T-helper 22 cell (primary cell): ENCODE measurements at places on chromosomes 4 and X.

DNA sequence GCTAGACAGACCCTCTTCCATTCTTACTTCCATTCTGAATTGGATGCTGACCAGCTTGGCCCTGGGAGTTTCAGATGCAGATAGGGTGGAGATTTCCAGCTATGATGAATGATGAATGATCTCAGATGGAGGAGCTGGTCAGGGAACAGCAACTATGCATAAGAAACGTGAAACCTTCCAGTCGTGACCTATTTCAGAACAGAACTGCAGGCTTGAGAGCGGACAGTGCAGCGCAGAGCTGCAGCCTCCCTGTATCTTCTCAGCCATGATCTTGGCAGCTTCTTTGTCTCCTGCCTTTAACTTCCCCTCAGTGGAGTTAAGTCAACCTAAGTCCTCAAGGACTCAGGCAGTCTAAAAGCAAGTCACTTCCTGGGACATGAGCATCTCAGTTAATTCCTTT is 43.3 kb upstream of the HAND2 start:
- no peak for DNase-seq

GRCh38 chrX:38768079-38768478 is 33.2 kb upstream of the MID1IP1 start:
- no peak for DNase-seq

DNA sequence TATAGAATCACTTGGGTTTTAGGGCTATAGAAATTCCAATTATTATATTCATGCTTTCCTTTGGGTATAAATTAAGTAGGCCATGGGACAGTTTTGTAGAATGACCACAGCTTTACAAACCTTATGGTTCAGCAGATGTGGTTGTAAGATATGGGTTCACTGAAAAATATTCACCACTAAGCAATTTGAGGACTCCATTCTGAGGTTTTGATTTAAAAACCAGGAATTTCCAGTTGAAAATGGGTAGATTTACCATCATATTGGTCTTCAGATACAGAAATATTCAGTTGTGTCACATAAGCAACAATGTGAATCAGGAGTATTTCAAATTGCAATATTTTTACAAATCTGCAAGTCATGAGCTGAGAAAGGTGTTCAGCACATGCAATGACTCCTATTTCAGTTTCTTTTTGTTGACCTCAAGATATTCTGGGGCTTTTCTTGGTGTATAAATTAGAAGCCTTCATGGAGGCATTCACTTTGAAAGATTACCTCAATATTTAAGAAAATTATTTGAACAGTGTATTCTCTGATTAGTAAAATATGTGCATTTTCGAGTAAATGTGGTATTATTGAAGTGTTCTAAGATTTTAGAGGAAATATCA is 218.4 kb upstream of the HCCS start:
- DNase-seq, result no peak

DNA sequence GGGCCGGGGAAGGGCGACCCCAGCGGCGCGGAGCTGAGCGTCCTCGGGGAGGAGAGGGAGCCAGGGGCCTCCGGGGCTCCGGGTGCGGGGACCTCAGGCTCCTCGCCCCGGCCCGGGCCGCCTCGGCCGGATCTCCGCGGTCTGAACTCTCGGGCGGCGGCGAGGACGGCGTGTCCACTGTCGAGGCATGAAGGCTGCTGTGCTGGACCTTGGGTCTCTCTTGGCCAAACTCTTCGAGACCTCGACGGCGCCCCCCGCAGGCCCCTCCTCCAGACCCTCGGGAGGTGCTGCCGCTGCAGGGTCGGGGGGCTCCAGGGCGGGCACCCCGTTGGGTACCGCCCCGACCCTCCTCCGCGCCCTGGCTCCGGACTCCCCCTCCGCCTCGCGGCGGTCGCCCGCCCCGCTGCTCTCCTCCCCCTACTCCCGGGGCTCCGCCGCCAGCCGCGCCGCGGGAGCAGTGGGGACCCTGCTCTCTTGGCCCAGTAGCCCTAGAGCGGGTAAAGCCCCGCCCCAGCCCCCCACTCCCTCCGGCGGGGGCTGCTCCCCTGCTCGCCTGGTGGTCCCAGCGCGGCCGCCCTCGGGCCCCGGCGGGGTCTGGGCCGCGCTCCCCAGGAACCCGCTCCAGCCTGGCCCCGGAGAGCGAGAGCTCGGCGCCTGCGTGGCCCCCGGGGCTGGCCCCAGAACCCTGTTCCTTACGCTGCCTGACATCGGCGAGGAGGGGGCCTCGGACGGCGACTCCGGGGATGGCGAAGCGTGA is 564 bp downstream of the FAM149A start:
- DNase-seq, result no peak

- DNase-seq, result no peak
Measured at GRCh38 chr4:7529368-7530080, 94.8 kb upstream of the PSAPL1 start.

DNA sequence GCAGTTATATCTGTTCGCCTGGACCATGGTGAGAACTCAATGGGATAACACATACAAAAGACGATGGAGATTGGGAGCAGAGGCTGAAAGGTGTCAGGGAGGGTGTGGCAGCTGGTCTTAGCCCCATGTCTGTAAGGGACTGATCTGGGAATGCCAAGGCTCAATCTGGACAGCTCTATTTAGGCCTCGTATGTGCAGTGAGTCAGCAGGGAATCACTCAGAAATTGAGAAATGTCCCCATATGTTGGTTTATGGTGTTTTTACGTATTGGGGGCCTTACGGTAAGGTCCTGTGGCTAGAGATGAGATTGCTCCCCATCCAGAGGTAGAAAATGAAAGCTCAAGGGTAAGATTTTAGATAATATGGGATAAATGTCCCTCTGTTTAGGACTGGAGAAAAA is 71.4 kb upstream of the TTC29 start:
- DNase-seq, result no peak

DNA sequence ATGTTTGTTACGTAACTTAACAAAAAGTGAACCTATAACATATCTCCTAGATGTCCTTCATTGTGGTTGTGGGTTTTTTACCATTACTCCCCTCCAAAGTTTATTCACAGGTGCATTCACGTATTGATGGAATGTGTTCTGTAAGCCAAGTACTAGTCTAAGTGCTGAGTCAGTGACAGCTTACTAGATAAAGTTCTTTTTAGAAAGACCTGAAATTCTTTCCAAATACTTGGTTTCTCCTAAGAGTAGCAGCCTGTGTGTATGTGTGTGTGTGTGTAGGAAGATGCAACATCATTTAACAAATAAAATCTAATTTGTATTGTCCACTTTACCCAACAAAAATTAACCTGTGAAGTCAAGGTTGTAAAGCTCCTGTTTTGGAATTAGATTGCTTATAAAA is 22.1 kb downstream of the NAP1L5 start:
- no peak for DNase-seq

DNA sequence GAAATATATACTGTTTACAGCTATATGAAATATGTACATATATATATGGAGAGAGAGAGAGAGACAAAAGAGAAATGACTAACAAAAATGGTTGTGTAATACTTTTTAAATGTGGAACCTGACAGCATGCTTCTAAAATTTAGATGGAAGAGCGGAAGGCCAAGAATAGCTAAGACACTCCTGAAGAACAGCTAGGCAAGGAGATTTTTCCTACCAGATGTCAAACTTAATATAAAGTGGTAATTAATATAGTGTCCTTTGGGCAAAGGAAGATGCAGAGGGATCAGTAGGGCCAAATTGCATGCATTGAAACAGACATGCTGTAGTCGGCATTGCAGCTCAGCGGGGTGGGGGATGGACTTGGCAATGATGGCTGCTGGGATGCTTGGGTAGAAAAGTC is 45.2 kb downstream of the ADD1 start:
- DNase-seq, result no peak

DNA sequence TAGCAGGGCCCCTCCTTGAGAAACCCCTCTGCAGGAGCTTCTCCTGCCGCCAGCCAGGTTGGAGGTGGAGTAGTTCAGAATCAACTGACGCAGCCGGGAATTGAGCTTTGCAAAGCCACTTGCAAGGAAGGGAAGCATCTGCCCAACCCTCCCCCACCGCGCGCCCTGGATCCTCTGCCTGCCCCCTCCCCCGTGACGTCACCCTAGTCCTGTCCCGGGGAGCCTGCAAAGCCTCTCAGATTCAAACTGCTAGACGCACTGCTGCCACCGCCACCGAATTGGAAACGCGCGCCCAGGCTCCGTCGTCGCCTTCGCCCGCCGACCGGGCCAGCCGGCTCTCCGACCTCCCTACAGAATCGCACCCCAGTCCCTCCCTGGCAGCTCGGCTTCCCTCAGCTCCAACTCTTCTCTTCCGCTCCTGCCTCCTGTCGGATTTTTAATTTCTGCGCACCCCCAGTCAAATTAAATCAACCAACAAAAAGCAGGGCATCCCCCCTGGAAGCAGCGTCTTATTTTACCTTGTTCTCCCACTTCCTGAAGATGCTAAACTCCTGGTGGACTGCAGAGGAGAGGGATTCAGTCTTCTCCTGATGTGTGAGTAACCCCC is 3.8 kb downstream of the SLITRK2 start:
- no peak for DNase-seq

DNA sequence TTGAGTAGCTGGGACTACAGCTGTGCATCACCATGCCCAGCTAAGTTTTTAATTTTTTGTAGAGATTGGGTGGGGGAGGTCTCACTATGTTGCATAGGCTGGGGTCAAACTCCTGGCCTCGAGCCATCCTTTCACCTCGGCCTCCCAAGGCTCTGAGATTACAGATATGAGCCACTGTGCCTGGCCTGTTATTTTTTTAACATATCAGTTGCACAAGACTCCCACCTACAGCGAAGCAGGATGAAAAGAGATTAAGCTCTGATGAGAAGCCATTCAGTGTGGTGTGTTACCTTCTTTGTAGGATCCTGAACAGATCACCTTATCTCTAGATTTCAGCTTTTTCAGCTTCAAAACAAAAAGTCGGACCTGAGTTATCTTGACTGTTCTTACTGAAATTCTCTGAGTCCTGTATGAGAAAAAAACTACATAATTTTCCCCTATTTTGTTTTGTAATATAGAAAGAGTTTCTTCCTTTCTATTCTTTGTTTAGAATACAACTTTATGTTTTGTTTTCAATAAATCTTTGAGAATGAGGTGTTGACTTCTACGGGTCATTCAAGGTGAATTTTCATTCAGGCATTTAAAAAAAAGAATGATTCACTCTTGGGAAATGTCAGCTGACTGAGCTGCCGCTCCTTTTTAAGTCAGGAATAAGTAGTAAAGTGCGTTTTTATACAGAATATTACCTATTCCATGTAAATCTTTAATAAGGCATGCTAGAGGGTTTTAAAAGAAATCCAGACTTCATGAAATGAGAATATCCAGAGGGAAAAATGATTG is 134.6 kb downstream of the ARSF start:
- DNase-seq, result no peak

- DNase-seq, result no peak
Measured at GRCh38 chrX:67636532-67636931, 92.7 kb downstream of the AR start.

DNA sequence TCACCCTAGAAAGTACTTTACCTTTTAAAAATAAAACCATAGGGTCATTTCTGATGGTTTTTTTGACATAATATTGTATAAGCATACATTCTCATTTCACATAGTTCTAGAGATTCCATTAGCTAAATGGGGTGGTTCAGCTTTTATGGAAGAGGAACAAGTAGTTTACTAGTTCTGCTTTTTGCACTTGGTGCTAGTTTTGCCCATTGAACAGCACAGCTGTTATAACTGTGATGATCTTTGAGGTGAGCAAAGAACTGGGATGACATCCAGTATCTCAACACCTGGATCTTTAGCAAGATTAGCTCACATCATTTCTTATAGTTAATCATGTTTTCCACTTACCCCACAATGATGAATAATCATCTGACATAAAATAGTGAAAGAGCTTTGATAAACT is 40.9 kb downstream of the MOB1B start:
- DNase-seq, result no peak

GRCh38 chrX:1502853-1503252 is 34.1 kb downstream of the P2RY8 start:
- no peak for DNase-seq

GRCh38 chr4:108148316-108148715 is 20.4 kb downstream of the LEF1 start:
- DNase-seq, result no peak

- no peak for DNase-seq
Measured at GRCh38 chr4:107834241-107834794, 9.6 kb downstream of the SGMS2 start.

- DNase-seq, result no peak
Measured at GRCh38 chrX:153857348-153857903, 27.1 kb upstream of the PDZD4 start.

GRCh38 chrX:8504451-8504850 is 39.8 kb downstream of the VCX3B start:
- no peak for DNase-seq

DNA sequence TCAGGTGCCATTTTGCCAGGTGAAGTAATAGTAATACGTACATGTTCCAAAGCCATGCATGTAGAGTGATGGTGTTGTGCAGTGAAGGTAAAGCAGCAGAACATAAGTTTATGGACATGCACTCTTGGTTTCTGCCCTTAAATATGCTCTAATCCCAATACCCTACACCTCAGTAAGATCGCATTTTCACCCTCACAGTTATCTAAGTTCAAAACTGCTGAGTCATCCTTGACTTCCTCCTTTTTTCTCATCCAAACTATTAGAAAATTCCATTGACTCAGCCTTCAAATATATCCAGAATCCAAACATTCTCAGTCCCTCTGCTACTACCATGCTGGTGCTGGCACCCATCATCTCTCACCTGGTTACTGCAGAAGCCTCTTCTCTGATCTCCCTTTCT is 652.9 kb upstream of the IGFBP7 start:
- DNase-seq, result no peak

DNA sequence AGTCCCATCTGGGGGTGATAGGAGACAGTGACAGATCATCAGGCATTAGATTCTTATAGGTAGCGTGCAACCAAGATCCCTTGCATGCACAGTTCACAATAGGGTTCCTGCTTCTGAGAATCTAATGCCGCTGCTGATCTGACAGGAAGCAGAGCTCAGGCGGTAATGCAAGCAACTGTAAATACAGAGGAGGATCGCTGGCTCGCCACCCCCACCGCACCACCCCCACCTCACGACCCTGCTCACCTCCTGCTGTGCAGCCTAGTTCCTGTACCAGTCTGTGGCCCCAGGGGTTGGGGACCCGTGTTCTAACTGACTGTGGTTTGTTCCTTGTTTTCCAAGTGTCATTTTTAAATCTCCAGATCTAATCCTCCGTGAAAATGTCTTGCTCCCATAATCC is 89.0 kb upstream of the MAPK10 start:
- no peak for DNase-seq

- DNase-seq, result no peak
Measured at GRCh38 chr4:148330161-148330560, 112.1 kb downstream of the NR3C2 start.

GRCh38 chr4:73860181-73860580 is 7.1 kb downstream of the PF4V1 start:
- no peak for DNase-seq

GRCh38 chrX:36501169-36501702 is 506.9 kb upstream of the FAM47C start:
- no peak for DNase-seq

DNA sequence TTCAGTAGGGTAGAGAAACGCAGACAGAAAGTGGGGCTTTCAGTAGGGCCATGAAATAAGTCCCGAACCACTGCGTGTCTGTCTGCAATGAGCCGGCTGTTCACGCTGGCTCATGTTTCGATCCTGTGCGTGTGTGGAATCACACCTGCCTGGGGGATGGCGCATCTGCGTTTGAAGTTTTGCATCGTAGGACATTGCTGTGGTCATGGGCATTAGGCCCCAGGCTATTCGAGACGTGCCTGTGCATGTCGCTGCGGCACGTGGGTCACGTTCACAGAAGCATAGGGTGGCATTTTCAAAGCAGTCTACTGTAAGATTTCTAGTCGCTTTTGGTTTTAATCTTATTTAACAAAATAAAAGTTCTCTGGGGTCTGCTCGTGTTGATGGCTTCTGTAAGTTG is 25.5 kb upstream of the HGFAC start:
- no peak for DNase-seq
